Spleen (tissue), 13 donors: ENCODE measurements at places on chromosomes 7 and 10. TPM values are rescaled to one million over a fixed set of nuclear protein-coding genes. Genes with fewer than 3 reads are reported as not detected.
A peak's percentile ranks its signal among the peaks of the same experiment; 100 is the strongest.

DNA sequence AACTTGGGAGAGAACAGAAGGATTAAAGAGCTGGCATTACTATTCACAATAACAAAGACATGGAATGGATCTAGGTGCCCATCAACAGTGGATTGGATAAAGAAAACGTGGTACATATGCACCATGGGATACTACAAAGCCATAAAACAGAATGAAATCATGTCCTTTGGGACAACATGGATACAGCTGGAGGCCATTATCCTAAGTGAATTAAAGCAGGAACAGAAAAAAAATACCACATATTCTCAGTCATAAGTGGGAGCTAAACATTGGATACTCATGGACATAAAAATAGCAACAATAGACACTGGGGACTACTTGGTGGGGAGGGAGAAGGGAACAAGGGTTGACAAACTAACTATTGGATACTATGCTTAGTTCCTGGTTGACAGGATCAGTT, 133.2 kb upstream of the ITGB1 start:
- no peaks in the 10 kb centered on the region for H3K36me3 ChIP-seq
- no peak overlapping the region for H3K4me3 ChIP-seq
- no peak for DNase-seq
- no peaks in the 10 kb centered on the region for H3K4me1 ChIP-seq

GRCh38 chr10:8042721-8043568, 11.5 kb upstream of the GATA3 start:
- DNase-seq = no peak
- H3K36me3 ChIP-seq = no peaks in the 10 kb centered on the region
- H3K4me3 ChIP-seq = no peak overlapping the region
- H3K4me1 ChIP-seq = peaks cover 26% of the 10 kb centered on the region
- H3K27ac ChIP-seq = no peak overlapping the region

DNA sequence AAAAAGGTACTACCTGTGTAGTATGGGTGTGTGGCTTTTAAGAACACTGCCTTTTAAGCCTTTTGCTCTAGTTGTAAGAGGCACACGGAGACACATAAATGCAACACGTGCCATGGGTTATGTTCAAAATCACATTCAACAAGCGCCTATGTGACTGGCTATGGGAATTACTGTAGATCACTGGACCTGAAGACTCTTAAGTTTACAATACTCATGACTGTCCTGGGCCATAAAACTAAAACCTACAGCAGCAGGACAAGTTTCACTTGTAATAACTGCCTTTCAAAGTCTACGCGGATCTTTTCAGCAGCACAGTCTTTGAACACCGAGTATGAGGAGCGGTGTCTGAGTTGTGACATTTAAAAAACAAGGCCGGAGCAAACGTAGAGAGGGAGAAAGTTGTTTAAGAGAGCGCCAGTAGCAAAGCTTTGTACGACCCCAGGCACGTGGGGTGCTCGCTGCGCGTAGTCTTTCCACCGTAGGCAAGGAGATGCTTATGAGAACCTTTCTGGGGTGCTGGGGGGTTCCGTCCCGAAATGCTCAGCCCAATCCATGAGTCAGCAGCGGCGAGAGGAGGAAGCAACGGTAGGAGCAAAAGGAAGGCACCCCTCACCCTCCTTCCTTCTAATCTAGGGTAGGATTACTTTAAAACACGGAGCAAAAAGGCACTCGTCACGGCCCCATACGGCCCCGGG, 662 bp downstream of the DNAJC2 start:
- DNase-seq = peak; percentile 79
- H3K27ac ChIP-seq = peak overlapping the region; percentile 89
- peaks cover 90% of the 10 kb centered on the region for H3K4me1 ChIP-seq
- peak overlapping the region; percentile 99 for H3K4me3 ChIP-seq
- H3K27me3 ChIP-seq = no peaks in the 10 kb centered on the region

DNA sequence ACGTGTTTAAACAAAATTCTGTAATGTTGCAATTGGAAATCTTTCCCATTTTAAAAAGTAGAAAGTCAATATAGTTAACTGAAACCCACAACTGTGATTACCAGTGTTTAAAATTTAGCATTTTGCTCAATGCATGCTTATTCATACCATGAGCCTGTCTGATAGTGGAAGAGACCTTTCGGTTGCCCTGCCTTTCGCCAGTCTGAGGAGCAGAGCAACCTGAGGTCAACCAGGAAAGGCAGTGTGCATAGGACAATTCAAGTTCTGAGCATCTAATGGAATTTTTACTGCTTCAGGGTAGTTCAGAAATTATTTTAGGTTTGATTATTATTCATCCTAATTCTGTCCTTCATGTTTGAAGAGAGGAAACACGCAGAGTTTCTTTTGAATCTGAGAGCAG, 100.8 kb downstream of the CUBN start:
- no peaks in the 10 kb centered on the region for H3K27me3 ChIP-seq
- DNase-seq = no peak
- H3K4me3 ChIP-seq = no peak overlapping the region
- H3K36me3 ChIP-seq = no peaks in the 10 kb centered on the region
- peaks cover 21% of the 10 kb centered on the region for H3K4me1 ChIP-seq

Gene DRGX
- not detected for total RNA-seq

Gene AKR1E2
- 5.7 TPM for total RNA-seq

Gene TAF3
- total RNA-seq = 9.6 TPM
